Right kidney (tissue), 9 donors: ENCODE measurements at places on chromosomes 2 and 18.

GRCh38 chr2:8328217-8328616 lies 353.6 kb upstream of the ID2 start:
- DNase-seq: no peak

DNA sequence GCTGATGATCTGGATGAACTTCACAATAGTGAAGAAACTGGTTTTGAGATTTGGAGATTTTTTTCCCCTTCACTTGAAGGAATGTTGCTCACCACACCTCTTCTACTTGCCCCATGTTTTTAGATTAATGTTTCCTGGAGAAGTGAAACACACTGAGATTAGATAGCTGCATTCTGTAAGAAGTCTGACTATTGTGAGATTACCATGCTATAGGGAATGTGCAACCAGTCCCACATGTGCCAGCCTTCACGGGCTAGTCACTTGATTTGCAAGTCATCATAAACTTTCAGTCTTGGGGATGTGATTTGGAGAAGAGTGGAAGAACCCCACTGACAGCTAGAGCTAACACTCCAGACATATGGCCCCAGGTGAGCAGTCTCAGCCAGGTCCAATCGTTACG lies 7.4 kb upstream of the CCNYL1 start:
- DNase-seq: no peak

- DNase-seq: no peak
These were observed 132.1 kb downstream of the GBX2 start for GRCh38 chr2:236036045-236036444.

- DNase-seq: no peak
These were observed 320.4 kb downstream of the ASXL3 start for GRCh38 chr18:33898427-33898826.

GRCh38 chr2:201793631-201794030 lies 12.7 kb upstream of the CDK15 start:
- no peak for DNase-seq

DNA sequence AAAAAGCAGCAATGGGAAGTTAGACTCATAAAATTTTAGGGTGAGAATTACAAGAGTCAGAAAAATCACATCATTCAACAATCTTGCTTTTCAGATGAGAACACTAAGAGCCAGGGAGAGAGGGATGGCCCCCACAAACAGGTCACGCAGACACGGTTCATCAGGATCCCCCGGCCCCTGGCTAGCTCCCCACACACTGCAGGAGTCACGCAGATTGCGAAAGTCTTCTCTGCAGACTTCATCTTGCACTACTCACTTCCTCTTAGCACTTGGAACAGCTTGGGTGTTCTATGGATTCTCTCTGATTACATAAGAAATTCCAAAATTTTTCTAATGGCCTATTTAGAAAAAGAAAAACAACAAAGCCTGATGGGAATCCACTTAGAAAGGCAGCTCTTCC lies 21.6 kb upstream of the SULT1C2 start:
- DNase-seq: no peak

GRCh38 chr2:182949052-182949451 lies 82.6 kb upstream of the FRZB start:
- no peak for DNase-seq

DNA sequence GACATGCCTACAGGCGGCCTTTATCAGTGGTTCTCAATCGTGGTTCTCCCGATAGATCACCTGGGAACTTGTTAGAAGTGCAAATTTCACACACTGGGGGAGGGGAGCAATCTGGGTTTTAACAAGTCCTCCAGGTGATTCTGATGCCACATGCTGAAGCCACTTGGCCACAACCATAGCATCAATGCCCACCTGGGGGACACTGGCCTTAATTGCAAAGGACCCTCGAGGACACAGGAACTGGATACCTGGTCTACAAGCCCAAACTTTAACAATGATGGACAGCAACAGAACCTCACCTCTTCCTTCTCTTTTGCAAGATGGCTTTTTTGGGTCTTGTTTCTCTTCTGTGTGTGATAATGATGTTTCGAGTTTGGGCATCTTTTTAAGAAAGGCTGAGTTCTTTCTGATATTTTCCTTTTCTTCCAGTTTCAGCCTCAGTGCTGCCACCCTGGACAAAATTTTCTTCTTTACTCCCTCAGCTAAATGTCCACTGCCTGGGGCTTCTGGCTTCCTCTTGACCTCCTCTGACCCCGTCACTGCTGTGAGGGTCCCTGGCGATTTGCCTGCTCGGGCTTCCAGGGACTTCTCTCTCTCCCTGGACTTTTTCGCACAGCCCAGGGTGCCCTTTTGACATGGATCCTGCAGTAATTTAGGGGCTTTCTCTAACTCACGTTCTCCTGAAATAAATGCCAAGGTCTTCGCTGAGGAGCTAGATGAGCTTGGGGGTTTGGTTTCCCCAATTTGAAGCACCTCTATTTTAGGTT lies 94.2 kb downstream of the ALPK2 start:
- no peak for DNase-seq

DNA sequence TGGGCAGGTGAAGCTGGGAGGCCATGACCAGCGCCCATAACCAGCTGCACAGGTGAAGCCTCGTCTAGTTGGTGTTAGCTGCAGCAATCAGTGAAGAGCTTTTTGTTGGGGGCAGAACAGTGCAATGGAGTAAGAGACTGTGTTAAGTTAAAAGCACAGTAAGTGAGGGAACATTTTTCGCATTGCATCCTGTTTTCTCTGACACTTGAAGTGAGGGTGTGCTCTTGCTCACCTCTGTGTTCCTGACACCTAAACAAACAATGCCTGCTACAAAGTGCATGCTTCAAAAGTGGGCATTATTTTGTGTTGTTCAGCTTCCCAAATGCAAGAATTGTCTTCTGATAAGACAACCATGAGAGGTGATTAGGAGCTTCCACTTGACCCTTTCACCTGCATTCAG lies 324.0 kb upstream of the ACVR2A start:
- no peak for DNase-seq

DNA sequence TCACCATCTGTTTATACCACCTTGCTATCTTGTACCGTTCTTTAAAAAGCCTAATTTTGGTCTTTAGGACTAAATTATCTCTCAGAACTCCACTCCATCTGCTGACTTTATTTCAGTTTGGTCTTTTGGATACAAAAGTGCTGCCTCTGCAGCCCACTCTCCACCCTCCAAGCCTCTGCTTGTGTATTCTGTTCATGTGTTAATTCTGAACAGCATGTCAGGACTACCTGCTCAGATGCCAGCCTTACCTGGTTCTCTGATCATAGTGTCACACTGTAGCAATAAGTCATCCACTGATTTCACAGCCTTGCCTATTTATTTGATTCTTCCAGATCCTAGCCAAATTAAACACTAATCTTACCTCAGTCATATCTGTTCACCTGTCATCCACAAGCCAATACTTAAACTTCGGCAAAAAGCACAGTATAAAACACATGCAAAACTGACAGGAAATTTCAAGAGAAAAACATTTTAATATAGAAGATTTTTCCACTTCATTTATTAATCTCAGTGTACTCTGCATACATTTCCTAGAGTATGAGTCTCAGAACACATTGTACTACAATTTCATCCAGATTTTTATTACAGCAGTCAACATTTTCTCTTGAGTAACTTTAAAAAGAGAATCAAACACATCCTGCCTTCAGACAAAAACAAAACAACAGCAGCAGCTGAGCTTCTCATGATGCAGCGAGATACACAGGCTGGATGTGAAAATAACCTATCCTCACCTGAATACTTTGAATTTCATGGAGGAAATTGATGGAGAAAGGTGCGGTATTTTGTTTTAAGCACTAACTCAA lies 64.9 kb downstream of the PPP1R1C start:
- no peak for DNase-seq

- no peak for DNase-seq
These were observed 256.3 kb downstream of the CCDC178 start for GRCh38 chr18:33184175-33184574.

GRCh38 chr2:219245899-219246230 lies 586 bp downstream of the STK16 start:
- no peak for DNase-seq

- peak; percentile 61 for DNase-seq
These were observed 22.9 kb upstream of the LBH start for GRCh38 chr2:30208453-30208852.

DNA sequence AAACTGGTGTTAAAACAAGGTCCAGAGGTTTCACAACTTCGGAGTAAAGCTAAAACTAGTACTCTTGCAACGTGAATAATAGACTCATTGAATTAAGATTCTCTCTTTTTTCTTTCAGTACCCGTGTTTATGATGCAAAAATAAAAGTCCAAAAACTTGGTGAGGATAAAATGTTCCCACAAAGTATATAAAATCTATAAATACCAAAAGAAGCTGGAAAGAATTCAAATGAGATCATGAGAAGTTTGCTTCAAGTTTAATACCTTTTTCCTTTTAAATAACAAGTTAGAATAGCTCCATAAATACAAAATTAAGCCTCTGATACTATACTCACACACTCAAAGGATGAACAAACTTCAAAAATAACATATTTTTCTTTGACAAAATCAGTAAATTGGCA lies 34.0 kb downstream of the METTL4 start:
- DNase-seq: no peak

DNA sequence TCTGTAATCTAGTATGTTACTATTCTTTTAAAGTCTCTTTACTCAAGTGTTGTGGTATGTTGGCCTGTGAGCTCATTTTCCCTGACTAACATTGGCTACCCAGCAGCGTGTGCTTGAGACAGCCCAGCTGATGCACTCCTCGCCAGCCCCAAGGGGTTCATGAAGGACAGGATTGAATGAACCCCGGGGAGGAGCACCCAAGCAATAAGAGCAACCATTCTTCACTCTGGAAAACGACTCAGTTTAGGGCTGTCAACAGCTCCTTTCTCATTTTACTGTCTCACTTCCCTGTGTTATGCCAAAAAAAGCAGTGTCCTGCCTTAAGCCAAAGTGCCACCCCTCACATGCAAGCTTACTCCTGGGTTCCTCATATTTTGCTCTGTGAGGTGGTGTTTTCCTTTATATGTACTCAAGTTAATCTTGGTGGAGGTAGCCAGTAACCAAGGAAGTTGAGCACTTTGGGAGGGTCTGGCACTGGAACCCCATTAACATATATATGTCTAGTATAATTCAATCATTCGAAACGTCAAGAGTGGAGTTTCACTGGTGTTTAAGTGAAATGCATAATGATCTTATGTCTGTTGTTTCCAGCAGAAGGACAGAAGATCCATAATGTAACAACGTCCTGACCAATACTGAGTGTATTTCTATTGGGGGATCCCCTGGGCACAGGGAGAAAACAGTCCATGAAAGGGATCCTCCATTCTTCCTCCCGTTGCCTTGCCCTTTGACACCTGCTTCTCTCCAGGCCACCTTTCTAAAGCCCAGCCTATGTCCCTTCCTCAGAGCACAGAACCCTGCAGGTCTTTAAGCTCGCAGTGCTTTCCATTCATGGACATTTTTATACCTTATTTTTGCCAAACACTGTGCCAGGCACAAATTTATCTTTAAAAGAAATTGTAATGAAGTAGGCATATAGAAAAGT lies 43.2 kb downstream of the ATIC start:
- no peak for DNase-seq

DNA sequence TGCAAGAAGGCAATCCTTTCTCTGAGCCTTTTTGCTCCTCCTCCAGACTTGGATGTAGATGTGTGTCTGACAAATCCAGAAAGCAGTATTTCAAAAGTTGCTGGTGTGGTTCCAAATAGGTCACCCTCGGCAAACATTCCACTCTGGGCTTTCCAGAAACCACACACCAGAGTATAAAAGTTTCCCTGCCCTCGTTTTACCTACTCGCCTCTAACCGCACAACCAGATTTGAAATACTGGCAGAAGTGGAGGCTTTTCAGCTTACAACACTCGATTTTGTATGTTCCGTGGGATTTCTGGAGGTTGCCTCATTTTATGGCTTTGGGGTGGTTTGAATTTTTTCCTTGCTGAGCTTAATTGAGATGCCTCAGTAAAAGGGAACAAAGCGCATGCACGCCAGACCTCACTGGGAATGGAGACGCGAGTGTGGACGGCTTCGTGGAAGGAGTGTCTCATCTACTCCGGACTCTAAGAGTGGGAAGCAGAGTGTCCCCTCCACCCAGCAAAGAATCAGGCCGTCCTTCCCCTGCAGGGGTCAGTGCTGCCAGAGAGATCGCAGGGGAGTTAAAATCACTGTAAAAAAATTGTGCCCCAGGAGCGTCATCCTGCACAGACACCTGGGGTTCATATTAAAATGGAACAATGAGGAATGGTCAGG lies 44.0 kb upstream of the RPL31 start:
- no peak for DNase-seq

DNA sequence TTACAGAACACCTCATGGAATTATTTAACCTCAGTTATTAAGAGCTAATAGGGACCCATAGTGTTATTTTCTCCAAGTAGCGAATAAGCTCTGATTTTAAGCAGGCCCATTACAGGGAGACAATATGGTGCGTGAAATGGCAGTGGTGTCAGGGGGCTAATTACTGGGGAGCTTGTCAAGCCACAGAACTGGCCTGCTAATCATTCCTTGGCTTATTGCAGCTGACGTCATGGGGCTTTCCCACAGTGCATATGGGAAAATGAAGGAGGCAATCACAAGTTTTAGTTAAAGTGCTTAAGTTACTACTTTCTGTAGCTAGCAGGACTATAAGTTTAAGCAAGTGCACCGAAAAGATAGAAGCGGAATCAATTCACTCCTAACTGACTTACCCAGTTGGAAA lies 262.5 kb downstream of the TGIF1 start:
- no peak for DNase-seq

- no peak for DNase-seq
These were observed 162.3 kb downstream of the TGIF1 start for GRCh38 chr18:3612315-3612714.

- DNase-seq: no peak
These were observed 2.9 kb downstream of the SERPINB2 start for GRCh38 chr18:63890237-63890949.

DNA sequence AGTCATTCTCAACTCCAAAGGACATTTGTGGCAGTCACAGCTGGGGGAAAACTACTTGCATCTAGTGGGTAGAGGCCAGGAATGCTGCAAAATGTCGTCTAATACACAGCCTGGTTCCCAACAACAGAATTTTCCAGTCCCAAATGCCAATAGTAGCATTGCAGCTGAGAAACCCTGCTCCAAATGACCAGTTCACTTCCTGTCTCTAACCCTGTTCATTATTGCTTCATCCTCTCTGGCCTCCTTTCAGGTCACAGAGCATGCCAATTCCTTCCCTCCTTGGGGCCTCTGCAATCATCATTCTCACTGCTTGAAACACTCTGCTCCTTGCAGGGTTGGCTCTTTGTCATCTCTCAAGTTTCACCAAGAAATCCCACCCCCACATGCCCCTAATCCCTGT lies 139.1 kb downstream of the IRS1 start:
- no peak for DNase-seq

GRCh38 chr18:48949050-48949605 lies 1.6 kb downstream of the SMAD7 start:
- peak; percentile 73 for DNase-seq
